ENCODE measurements at places on chromosomes 3 and 15. TPM values are rescaled to one million over a fixed set of nuclear protein-coding genes. Genes with fewer than 3 reads are reported as not detected.
A peak's percentile ranks its signal among the peaks of the same experiment; 100 is the strongest.

DNA sequence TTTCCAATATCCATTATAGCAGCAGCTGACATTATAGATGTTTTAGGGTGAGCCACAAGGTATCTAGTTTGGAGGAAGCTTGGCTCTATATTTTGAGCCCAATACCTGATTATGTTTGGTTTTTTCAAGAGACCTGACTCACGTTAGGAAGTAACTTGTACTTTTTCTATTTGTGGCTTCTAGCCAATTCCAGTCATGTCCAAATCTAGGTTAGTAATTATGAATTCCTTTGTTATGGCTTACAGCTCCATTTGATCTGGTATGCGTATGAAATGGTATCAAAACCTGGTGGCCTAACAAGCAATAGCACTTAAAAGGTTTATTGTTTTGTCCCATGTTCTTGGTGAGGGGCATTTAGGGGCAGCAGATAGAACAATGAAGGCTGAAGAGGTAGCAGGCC is 115.9 kb downstream of the TOP2B start:
- no peak for DNase-seq
- H3K27me3 ChIP-seq, result no peaks in the 10 kb centered on the region
- H3K4me1 ChIP-seq, result no peaks in the 10 kb centered on the region
- H3K36me3 ChIP-seq, result no peaks in the 10 kb centered on the region

- H3K27ac ChIP-seq, result peak overlapping the region; percentile 36
- no peaks in the 10 kb centered on the region for H3K4me1 ChIP-seq
- DNase-seq, result no peak
Measured at GRCh38 chr3:71099997-71100719, 483.4 kb downstream of the FOXP1 start.

The DZIP1L gene
- total RNA-seq, result 25.3 TPM

The LOXL1 gene
- 5.6 TPM for total RNA-seq

DNA sequence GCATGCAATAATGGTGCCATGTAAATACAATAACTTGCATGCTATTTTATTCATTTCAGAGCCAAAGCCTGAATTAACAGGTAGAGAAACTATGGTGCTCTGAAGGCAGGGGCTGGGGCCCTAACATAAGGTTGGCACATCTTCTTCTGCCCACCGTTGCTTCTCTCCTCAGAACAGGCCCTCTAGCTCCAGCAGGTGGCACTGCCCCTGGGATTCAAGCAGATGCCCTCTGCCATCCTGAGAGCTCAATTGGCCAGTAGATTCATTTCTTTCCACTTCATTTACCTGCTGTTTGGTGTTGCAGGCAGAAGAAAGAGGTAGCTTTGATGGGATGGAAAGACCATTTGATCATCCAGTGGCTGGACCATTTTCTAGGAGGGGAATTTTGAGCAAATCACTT is 130.5 kb downstream of the FOXB1 start:
- H3K27ac ChIP-seq, result no peak overlapping the region
- no peaks in the 10 kb centered on the region for H3K4me1 ChIP-seq
- H3K27me3 ChIP-seq, result no peaks in the 10 kb centered on the region
- no peaks in the 10 kb centered on the region for H3K36me3 ChIP-seq
- no peak overlapping the region for H3K4me3 ChIP-seq

DNA sequence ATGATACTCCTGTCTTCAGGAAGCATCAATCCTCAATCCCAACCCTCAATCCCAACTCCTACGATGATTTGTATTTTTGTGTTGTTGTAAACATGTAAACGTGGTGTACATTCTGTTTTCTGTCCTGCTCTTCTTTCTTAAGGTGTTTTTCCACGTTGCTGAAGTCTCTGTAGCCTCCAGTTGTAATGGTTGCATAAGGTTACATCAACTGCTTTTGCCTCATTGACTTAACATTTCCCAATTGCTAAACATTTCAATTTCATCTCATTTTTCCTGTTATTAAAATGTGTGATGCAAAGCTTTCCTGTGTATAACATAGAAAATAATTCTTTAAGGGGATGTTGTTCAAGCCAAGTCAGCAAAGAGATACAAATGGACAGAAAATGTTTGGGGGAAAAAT is 33.4 kb downstream of the HRH1 start:
- H3K36me3 ChIP-seq, result no peaks in the 10 kb centered on the region
- H3K4me3 ChIP-seq, result no peak overlapping the region
- no peak overlapping the region for H3K27ac ChIP-seq
- no peaks in the 10 kb centered on the region for H3K27me3 ChIP-seq

GRCh38 chr15:68056097-68056865 is 2.2 kb downstream of the PIAS1 start:
- no peaks in the 10 kb centered on the region for H3K36me3 ChIP-seq
- H3K4me3 ChIP-seq, result peak overlapping the region; percentile 100
- DNase-seq, result no peak
- no peaks in the 10 kb centered on the region for H3K4me1 ChIP-seq
- H3K27ac ChIP-seq, result no peak overlapping the region

The OR5AC2 gene
- not detected for total RNA-seq

- H3K4me3 ChIP-seq, result no peak overlapping the region
- DNase-seq, result no peak
- no peaks in the 10 kb centered on the region for H3K27me3 ChIP-seq
- no peak overlapping the region for H3K27ac ChIP-seq
- no peaks in the 10 kb centered on the region for H3K4me1 ChIP-seq
Measured at GRCh38 chr3:112381673-112382542, 49.0 kb downstream of the CD200 start.

DNA sequence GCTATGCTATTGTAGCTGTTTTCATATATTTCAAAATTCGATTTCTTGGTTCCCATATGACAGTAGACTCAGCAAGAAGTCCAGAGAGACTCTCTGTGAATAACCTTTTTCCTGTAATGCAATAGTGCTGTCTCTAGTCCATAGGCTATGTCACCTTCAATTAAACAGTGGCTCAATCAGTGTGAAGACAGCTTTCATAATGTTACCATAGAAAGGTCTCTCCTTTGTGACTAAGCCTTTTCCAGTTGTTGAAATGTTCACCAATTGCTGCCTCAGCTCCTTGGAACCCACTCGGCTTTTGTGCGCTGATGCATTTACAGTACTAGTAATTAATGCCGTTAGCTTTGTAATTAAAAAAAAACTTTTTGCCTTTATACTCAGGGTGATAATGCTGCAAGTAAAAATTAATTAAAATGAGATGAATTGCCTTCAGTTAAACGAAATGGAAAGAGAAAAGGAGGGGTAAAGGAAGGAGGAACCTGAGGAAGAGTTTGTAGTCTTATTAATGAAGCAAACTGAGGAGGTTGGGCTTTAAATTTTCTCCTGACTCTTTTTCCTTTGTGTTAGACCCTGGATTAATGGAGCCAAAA is 214.8 kb downstream of the LSAMP start:
- no peaks in the 10 kb centered on the region for H3K4me1 ChIP-seq
- no peaks in the 10 kb centered on the region for H3K27me3 ChIP-seq
- no peaks in the 10 kb centered on the region for H3K36me3 ChIP-seq
- H3K27ac ChIP-seq, result no peak overlapping the region
- H3K4me3 ChIP-seq, result no peak overlapping the region
- DNase-seq, result no peak

DNA sequence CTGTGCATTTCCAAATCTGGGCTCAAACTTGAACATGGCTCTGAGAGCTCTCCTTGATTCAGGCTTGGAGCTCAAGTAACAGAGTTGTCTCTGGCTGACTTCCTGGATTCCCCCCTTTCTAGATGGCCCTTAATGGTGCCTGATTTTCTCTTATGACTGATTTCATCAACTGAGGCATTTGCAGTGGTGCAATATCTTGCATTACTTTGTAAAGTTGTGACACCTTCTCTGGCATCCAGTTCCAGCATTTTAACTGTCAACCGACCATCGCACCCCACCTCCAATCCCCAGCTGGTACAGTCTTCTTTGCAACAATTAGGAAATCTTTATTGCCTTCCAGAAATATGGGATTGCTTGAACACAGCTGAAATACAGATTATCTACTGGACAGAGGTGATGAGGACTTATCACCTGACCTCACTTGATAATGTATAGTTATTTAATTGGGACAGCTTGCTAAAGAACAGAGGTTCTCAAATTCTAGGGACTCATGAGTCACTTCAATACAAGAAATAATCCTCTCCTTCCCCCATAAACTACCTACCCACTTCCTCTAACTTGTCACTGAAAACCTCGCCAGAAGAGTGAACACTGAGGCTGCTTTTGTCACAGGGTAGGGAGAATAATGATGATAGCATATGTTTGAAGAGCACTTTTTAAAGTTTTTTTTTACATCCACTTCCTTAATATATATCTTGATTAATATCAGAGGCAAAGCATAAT is 41.8 kb downstream of the FILIP1L start:
- H3K36me3 ChIP-seq, result no peaks in the 10 kb centered on the region
- H3K27me3 ChIP-seq, result no peaks in the 10 kb centered on the region
- no peaks in the 10 kb centered on the region for H3K4me1 ChIP-seq
- DNase-seq, result no peak
- no peak overlapping the region for H3K4me3 ChIP-seq
- no peak overlapping the region for H3K27ac ChIP-seq

All from breast epithelium (tissue), 4 donors.